Activated naive CD4-positive, alpha-beta T cell treated with anti-CD3 and anti-CD28 coated beads for 36 hours (primary cell): ENCODE measurements at places on chromosomes 7 and 10. TPM values are rescaled to one million over a fixed set of nuclear protein-coding genes. Genes with fewer than 3 reads are reported as not detected.

DNA sequence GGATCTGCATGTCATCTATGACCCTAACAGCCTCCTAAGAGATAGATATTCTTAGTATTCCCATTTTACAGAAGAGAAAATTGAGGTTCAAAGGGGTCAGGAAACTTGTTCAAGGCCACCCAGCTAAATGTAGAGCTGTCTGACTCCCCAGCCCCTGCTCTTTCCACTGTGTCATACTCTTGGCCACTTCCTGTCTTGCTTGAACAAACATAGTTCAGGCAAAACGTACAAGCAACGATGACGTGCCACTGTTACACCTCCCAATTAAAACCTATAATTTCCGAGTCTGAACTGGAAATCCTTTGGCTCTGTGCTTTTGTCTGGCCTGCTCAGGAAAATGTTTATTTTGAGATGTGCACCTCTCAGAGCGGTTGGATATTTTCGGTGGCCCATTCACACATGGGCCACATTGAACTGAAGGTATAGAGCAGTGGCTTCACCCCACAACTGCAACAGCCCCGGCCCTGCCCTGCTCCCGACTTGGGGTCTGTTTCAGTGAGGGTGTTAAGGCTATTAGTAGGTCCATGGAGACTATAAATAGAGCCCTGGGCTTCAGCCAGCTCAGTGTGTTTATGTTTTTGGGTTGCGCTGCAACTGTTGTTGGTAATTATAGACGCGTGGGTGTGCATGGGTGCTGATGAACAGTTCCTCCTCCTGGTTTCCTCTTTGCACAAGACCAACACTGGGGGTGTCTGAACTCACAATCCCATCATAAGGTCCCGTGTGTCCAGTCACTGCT, 172.3 kb upstream of the ADO start:
- no peaks in the 10 kb centered on the region for H3K36me3 ChIP-seq
- H3K27ac ChIP-seq: peak overlapping the region; percentile 14
- H3K4me3 ChIP-seq: no peak overlapping the region
- H3K4me1 ChIP-seq: peaks cover 19% of the 10 kb centered on the region
- no peaks in the 10 kb centered on the region for H3K27me3 ChIP-seq
- DNase-seq: peak; percentile 69

- H3K36me3 ChIP-seq: no peaks in the 10 kb centered on the region
- H3K27me3 ChIP-seq: no peaks in the 10 kb centered on the region
- no peak for DNase-seq
- no peak overlapping the region for H3K27ac ChIP-seq
- peaks cover 13% of the 10 kb centered on the region for H3K4me1 ChIP-seq
- peak overlapping the region; percentile 78 for H3K4me3 ChIP-seq
These were observed 1.6 kb downstream of the PWWP2B start for GRCh38 chr10:132398566-132398991.

DNA sequence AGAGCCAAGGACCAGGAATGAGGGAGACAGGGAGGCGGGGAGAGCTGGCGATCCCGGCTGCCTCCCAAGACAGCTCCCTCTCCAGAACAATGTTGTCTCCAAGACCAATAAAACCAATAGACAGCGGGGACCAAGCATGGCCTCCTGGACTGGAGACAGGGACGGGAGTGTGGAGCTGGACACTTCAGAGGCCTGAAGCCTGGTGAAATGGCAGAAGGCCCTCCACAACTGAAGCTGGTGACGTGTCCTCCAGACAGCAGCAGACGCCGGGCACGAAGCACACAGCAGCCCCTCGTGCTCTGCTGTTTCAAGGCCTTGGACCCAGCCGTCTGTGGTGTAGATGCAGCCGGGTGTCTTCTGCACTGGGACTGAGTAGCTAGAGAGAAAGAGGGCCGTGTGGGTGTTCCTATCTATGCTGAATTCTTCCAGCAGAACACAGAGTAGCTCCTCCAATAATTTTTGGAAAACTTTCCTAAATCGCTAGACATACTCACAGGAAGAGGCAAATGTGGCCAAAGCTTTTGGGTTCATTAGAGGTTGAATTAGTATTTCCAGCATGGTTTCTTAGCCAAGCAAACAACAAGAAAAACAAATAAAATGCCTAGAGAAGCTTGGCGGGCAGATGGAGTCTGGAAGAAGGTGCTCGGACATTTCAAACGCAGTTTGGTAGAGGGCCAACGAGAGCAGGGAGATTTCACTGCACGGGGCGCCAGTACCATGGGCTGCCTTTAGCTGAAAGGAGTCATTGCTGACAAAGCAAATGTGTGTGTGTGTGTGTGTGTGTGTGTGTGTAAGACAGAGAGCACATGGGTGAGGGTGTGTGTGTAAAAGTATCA, 570.4 kb downstream of the TCERG1L start:
- no peaks in the 10 kb centered on the region for H3K27me3 ChIP-seq
- no peaks in the 10 kb centered on the region for H3K4me1 ChIP-seq
- no peaks in the 10 kb centered on the region for H3K36me3 ChIP-seq
- no peak overlapping the region for H3K4me3 ChIP-seq
- no peak for DNase-seq

DNA sequence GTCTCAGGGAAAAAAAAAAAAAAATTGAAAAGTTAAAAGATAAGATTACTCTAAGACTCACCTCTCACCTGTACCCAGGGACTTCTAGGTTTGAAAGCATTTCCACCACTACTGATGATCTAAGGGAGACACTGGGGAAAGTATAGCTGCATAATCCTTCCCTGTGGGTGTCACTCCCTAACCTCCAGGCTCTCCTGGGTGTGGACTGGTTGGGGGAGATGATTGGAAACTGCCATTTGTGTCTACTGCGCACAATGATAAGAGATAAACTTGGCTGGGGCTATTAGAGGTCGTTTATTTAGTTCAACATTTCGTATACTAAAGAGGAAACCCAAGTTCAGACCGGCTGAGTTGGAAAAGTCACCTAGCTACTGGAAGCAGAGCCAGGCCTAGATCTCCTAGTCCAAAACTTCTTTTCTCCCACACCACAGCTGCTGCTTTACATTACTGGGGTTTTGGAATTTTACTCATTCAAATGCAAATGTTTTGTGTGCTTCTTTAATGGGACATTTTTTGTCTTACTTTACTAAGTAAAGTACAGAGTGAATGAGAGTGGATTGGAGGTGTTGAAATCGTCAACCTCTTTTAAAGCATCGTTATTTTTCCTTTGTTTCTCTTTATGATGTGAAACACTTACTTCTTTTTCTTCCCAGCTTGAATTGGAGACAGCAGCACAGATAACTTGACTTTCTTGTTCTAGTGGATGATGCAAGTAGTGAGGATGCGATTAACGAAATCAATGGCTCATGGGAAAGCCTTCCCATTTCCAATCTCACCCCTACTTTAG, 22.3 kb upstream of the SEC61G start:
- no peak overlapping the region for H3K27ac ChIP-seq
- H3K27me3 ChIP-seq: peaks cover 7% of the 10 kb centered on the region
- no peaks in the 10 kb centered on the region for H3K4me1 ChIP-seq
- H3K4me3 ChIP-seq: no peak overlapping the region
- H3K36me3 ChIP-seq: no peaks in the 10 kb centered on the region
- no peak for DNase-seq

DNA sequence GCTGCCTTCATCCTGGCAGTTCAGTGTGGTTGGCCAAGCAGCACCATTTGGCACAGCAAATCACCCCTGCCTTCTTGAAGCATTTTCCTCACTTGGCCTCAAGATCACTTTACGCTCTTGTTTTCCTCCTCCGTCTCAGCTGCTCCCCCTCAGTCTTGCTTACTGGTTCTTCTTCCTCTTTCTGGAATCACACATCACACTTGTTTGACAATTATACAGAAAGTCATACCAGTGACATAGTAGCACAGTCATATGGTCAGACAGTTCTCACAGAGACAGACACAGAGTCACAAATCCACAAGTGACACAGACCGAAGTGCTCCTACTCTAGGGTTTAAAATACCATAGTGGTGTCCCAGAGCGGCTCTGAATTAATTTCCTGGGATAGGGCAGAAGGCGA, 43.8 kb upstream of the ARL4A start:
- no peaks in the 10 kb centered on the region for H3K27me3 ChIP-seq
- H3K4me1 ChIP-seq: no peaks in the 10 kb centered on the region
- no peak for DNase-seq
- no peak overlapping the region for H3K27ac ChIP-seq
- H3K36me3 ChIP-seq: no peaks in the 10 kb centered on the region

DNA sequence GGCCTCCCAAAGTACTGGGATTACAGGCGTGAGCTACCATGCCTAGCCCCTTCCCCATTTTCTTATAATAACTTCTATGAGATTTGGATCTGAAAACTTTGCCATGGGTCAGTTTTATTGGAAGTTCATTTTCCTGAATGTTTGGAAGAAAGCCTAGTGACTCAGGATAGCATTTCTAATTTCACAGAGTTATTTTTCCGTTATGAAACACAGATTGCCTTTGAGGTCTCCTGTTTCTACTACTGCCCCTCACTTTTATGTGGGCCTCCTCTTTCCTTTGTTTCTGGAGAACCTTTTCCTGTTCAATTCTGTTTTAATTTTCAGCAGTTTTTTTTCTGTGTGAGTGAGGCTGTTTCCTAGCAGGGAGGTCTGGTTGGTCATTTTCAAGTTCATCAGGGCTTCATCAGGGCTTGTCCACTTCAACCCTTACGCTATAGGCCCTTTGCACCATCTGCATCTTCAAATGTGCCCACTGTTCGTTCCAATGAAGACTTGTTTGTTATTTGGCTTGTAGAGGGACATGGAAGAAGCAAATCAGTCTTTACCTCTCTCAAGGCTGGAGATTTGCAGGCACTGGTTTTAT, 58.7 kb downstream of the BMPR1A start:
- peaks cover 3% of the 10 kb centered on the region for H3K36me3 ChIP-seq
- DNase-seq: no peak
- H3K27me3 ChIP-seq: no peaks in the 10 kb centered on the region
- no peaks in the 10 kb centered on the region for H3K4me1 ChIP-seq

DNA sequence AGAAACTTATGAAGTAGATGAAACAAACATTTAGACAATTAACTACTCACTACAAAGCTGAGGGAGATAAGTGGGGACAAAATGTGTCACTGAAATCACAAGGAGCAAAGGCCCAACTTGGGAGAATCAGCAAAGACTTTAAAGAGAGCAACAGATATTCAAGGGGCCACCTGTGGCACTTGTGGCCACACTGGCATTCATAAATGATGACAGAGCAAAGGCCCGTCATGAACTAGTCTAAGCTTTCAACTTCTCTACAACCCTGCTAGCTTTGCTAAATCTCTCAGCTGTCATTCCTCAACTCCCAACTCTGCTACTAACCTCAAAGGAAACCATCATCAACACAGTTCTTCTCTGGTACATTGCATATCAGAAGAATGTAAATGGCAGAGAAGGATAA, 178.4 kb downstream of the CPEB3 start:
- H3K36me3 ChIP-seq: no peaks in the 10 kb centered on the region
- no peak overlapping the region for H3K27ac ChIP-seq
- H3K4me3 ChIP-seq: no peak overlapping the region
- DNase-seq: no peak

- peaks cover 2% of the 10 kb centered on the region for H3K27me3 ChIP-seq
- no peak overlapping the region for H3K4me3 ChIP-seq
- H3K27ac ChIP-seq: no peak overlapping the region
- DNase-seq: no peak
- H3K4me1 ChIP-seq: no peaks in the 10 kb centered on the region
These were observed 168.2 kb upstream of the FAM171A1 start for GRCh38 chr10:15539262-15539661.

GRCh38 chr10:68564712-68565111, 4.6 kb downstream of the TET1 start:
- H3K27ac ChIP-seq: no peak overlapping the region
- DNase-seq: no peak
- H3K27me3 ChIP-seq: peaks cover 38% of the 10 kb centered on the region
- no peaks in the 10 kb centered on the region for H3K36me3 ChIP-seq
- H3K4me1 ChIP-seq: peaks cover 20% of the 10 kb centered on the region

DNA sequence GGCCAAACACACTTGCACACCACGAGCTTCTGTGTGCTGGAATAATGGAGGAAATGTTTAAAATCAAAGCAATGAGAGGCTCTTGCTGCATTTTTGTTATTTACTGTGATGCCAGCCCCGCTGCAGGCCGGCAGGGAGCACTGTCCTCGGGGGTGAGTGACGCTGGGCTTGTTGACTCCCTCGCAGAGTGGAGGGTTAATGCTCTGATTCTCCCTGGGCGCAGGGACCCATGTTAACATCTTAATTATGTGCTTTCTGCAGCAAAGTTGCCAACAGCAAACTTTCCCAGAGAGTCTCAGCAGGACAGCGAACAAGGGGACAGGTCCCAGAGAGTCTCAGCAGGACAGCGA, 22.9 kb downstream of the SCART1 start:
- H3K4me3 ChIP-seq: no peak overlapping the region
- H3K36me3 ChIP-seq: no peaks in the 10 kb centered on the region
- no peak overlapping the region for H3K27ac ChIP-seq

Gene SFRP5
- total RNA-seq: not detected

Gene ENO4
- total RNA-seq: not detected

Gene VGF
- total RNA-seq: not detected

Gene LHFPL3
- not detected for total RNA-seq

Gene SEMA3A
- total RNA-seq: 2.7 TPM

Gene PANK1
- total RNA-seq: 1.6 TPM

Gene RNF148
- not detected for total RNA-seq

Gene DPY19L1
- 5.9 TPM for total RNA-seq
